ENCODE measurements at places on chromosomes 5 and 9.

DNA sequence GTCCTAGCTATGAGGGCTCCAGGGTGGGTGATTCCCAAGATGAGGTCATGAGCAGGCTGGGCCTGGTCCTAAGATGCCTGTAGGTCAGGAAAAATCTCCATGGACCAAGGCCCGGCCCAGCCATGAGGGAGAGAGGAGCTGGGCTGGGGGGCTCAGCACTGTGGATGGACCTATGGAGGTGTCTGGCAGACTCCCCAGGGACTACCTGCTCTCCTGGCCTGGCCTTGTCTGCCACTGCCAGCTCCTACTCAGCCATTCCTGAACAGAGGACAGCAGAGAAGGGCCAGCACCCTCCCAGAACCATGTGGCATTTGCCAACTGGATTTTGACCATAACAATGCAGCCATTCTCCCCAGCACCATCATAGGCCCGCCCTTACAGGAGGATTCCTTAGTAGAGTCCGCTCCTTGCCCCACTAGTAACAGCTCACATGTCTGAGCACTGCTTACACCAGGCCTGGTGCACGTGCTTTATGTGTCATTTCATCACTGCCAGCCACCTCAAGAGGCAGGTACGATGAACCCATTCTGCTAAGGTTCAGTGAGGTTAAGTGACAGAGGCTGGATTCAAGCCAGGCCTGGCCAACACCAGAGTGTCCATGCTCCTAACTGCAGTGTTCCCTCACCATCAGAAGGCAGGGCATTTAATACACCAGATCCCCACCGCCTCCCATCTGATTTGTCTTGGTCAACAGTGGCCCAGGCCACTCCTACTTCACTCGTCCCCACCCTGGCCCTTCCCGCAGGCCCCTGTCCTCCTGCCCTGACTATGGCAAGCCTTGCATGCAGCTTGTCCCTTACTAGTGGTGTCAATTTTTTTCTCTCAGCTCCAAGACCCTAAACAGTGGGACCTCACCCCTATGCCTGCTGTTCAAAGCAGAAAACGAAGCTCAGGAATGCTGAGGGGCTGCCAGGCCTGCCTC, 669 bp downstream of the IL13 start:
- no peak for DNase-seq

DNA sequence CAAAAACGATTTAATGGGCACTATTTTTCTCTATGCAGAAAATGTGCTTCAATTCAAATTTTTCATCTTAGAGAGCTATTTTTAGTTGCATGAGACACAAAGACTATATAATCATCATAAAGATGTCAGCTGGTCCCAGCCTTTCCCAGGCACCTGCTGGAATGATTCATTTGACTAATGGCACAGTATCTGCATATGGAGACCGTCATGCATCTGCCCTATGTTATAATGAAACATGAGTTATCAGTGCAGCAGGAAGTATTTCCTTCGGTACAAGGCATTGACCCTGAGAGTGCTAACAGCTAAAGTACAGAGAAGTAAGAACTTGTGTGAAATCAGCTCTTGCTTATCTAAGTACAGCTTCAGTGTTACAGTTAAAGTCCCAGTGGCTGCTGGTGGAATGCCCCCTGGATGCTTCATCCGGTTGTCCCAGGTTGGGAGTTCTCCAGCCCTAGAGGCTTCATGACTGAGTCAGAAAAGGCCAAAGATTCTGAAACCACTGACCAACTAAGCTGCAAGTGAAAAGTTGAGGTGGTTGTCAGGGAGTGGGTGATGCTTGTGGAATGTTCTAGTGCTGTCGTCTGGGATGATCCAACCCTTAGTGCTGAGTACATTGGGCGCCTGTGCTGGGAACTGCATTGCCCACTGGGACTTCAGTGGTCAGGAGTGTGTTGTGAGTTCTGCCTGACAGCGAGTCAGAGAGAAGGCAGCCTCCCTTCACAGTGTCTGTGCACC, 57.2 kb downstream of the MTRR start:
- DNase-seq, result no peak

DNA sequence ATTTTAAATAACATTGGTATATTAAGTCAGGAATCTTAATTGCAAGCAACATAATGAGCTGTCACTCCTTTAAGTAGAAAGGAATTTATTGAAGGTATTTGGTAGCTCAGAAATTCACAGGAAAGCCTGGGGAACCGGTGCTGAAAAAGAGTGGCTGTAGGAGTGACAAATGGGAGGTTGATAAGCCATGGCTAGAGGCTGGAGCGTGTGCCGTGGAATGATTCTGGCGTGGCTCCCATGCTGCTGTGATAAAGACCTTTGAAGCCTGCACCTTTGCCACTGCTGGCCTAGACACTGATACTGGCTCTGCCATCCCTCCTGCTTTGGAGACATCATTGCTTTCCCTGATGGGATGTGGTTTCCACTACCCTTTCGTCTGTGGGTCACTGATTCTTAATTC, 65.7 kb upstream of the ATG10 start:
- DNase-seq, result no peak

GRCh38 chr9:120916588-120916987, 10.0 kb downstream of the TRAF1 start:
- no peak for DNase-seq

GRCh38 chr5:134022333-134022732, 17.6 kb upstream of the VDAC1 start:
- no peak for DNase-seq

GRCh38 chr5:120345947-120346346, 118.2 kb upstream of the PRR16 start:
- no peak for DNase-seq

- no peak for DNase-seq
Measured at GRCh38 chr5:142197098-142197497, 88.5 kb downstream of the NDFIP1 start.

GRCh38 chr9:38246833-38247232, 145.7 kb upstream of the ALDH1B1 start:
- no peak for DNase-seq

- no peak for DNase-seq
Measured at GRCh38 chr9:35842795-35843194, 13.8 kb downstream of the TMEM8B start.

DNA sequence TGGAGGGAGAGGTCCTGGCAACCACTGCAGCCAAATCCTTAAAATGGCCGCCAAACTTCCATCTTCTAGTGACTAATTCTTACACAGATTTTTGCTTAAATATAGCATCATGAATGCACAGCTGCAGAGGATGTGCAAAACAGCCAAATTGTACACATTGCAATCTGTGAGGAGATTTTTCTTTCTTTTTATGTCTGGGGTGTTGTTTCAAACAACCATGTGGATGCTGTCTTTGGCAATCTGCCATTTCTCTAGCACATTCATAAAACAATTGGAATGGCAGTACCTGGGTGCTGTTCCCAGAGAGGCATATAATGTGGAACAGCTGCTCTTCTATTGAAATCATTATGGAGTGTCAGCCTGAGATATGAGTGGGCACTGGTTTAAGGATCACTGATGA, 1082.9 kb upstream of the SEMA6A start:
- no peak for DNase-seq

DNA sequence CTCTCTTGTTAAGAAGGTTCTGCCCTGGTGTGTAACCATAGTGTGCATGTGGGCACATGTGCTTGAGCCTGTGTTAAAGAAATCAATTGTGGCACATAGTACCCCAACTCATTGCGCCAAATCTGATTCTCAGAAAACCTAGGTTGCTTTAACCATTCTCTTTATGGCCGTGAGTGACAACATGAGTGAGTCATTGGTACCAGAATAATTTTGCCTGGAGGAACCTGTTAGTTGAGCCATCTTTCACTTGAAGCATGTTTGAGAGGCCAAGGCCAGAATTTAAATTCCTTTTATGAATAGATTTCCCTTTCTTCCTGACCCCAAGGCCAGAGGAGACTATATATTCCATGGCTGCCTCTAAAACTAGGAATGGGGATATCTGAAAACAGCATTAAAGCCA, 35.2 kb upstream of the SLC36A2 start:
- DNase-seq, result no peak

DNA sequence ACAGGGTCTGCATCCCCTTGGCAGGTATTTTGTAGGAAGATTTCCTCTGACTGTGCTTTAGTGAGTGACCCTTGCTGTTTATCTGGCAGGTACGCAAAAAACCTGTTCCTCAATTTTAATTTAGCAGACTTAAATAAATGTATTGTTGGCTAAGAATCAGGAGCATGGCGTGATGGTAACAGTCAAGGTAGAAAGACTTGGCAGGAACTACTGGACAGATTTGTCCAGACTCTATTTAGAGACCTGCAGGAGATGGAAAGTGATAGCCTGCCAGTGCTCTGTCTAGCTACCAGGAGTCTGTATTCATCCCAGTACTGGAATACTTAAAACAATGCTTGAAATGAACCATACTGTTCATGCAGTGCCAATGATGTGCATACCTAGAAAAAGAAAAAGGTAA, 78.8 kb upstream of the MAST4 start:
- no peak for DNase-seq

- no peak for DNase-seq
Measured at GRCh38 chr5:10705747-10706146, 55.3 kb downstream of the DAP start.

DNA sequence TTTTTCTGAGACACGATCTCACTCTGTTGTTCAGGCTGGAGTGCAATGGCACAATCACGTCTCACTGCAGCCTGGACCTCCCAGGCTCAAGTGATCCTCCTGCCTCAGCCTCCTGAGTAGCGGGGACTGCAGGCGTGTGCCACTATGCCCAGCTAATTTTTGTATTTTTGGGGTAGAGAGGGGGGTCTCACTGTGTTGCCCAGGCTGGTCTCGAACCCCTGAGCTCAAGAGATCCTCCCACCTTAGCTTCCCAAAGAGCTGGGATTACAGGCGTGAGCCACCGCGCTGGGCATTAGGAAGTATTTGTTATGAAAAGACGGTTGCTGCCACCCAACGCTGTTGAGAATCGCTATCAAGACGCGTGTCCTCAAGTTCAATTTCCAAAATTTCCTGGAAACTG, 180.9 kb upstream of the TBCA start:
- no peak for DNase-seq

- DNase-seq, result no peak
Measured at GRCh38 chr5:108797396-108797795, 49.7 kb downstream of the FER start.

- DNase-seq, result no peak
Measured at GRCh38 chr5:14036947-14037346, 92.5 kb upstream of the DNAH5 start.

- no peak for DNase-seq
Measured at GRCh38 chr9:124122813-124123462, 111.4 kb downstream of the LHX2 start.

DNA sequence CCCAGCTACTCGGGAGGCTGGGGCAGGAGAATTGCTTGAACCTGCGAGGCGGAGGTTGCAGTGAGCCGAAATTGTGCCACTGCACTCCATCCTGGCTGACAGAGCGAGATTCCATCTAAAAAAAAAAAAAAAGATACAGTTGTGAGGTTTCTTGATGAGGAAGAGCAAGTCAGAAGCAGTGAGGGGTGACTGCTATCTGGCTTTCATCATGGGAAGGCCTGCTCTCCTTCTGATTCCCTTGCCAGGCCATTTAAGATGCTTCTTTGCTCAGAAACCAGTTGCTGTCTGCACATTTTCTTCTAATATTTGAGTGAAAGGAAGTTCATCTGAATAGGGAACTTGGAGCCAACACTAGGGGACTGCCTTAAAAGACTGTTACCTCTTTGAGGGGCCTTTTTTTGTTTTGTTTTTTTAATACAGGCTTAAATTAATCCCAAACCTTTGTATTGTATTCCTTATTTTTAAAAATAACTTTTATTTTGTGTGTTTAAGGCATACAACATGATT, 201.9 kb downstream of the ARHGAP26 start:
- DNase-seq, result no peak

GRCh38 chr5:125171641-125172040, 425.2 kb upstream of the ZNF608 start:
- DNase-seq, result no peak

DNA sequence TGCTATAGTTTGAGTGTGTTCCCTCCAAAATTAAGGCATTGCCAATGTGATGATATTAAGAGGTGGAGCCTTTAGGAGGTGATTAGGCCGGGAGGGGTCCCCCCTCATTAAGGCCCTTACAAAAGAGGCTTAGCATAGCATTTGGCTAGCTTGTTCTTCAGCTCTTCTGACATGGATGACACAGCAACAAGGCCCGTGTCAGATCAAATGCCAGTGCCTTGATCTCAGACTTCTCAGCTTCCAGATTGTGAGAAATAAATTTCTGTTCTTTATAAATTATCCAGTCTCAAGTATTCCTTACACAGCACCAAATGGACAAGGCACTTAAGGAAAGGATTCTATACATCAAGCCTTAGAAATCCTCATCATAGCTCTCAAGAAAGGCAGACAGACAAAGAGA, 31.8 kb downstream of the SLC38A9 start:
- DNase-seq, result no peak

- no peak for DNase-seq
Measured at GRCh38 chr5:113757508-113757907, 244.0 kb downstream of the YTHDC2 start.

GRCh38 chr5:54313311-54314270, 3.2 kb upstream of the ARL15 start:
- DNase-seq, result no peak

GRCh38 chr5:124996764-124997077, 250.3 kb upstream of the ZNF608 start:
- DNase-seq, result no peak

DNA sequence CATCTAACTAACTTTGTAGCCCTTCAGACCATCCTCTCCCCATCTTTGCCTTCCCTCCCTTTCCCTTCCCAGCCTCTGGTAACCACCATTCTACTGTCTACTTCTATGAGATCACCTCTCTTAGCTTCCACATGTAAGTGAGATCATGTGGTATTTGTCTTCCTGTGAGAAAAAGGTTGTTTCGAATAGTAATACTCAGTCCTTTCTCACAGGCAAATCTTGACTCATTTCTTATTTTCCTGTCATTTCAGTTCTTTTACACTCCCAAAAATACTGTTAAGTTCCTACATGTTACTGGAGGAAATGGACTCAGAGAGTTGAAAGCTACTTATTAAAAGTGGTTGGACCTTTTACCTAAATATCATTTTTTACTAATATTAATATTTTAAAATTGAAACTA, 82.1 kb downstream of the SLF1 start:
- no peak for DNase-seq

DNA sequence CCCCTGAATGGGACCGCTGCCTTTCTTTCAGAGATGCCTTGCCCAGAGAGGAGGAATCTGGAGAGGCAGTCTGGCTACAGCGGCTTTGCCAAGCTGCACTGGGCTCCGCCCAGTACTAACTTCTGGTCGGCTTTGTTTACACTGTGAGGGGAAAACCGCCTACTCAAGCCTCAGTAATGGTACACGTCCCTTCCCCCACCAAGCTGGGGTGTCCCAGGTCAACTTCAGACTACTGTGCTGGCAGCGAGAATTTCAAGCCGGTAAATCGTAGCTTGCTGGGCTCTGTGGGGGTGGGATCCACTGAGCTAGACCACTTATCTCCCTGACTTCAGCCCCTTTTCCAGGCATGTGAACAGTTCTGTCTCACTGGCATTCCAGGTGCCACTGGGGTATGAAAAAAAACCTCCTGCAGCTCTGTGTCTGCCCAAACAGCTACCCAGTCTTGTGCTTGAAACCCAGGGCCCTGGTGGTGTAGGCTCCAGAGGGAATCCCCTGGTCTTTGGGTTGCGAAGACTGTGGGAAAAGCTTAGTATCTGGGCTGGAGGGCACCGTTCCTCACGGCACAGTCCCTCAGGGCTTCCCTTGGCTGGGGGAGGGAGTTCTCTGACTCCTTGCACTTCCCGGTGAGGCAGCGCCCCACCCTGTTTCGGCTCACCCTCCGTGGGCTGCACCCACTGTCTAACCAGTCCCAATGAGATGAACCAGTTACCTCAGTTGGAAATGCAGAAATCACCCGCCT, 171.2 kb downstream of the CWC27 start:
- no peak for DNase-seq

- DNase-seq, result no peak
Measured at GRCh38 chr5:16057277-16057676, 122.3 kb downstream of the MARCHF11 start.

- no peak for DNase-seq
Measured at GRCh38 chr5:147439254-147439653, 70.6 kb downstream of the DPYSL3 start.
